HCT116 (cell line): ENCODE measurements at places on chromosomes 2 and 18. TPM values are rescaled to one million over a fixed set of nuclear protein-coding genes. Genes with fewer than 3 reads are reported as not detected.

The PTGR3 gene
- 25.3 TPM for total RNA-seq

DNA sequence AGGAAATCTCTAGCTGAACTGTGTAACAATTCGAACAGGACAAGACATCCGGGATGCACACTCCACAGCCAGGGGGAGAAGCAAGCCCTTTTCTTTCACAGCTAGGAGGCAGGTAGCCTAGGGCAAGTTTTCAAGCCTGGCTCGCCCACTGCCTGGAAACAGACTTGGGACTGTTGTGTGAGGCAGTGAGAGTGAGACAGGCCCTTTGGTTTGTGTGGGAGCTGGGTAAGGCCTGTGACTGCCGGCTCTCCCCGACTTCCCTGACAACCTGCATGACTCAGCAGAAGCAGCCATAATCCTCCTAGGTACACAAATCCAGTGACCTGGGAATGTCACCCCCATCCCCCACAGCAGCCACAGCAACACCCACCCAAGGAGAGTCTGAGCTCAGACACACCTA, 179.7 kb downstream of the WDPCP start:
- H3K36me3 ChIP-seq = no peaks in the 10 kb centered on the region
- no peak overlapping the region; the same call in 1 of the 2 replicates for H3K27ac ChIP-seq
- no peak overlapping the region for H3K4me3 ChIP-seq
- no peaks in the 10 kb centered on the region for H3K27me3 ChIP-seq
- H3K4me1 ChIP-seq = peaks cover 11% of the 10 kb centered on the region

- no peak overlapping the region for H3K4me3 ChIP-seq
- no peaks in the 10 kb centered on the region for H3K4me1 ChIP-seq
- no peak overlapping the region for H3K27ac ChIP-seq
- H3K36me3 ChIP-seq = no peaks in the 10 kb centered on the region
Measured at GRCh38 chr2:224764565-224765236, 48.5 kb upstream of the CCDC195 start.

DNA sequence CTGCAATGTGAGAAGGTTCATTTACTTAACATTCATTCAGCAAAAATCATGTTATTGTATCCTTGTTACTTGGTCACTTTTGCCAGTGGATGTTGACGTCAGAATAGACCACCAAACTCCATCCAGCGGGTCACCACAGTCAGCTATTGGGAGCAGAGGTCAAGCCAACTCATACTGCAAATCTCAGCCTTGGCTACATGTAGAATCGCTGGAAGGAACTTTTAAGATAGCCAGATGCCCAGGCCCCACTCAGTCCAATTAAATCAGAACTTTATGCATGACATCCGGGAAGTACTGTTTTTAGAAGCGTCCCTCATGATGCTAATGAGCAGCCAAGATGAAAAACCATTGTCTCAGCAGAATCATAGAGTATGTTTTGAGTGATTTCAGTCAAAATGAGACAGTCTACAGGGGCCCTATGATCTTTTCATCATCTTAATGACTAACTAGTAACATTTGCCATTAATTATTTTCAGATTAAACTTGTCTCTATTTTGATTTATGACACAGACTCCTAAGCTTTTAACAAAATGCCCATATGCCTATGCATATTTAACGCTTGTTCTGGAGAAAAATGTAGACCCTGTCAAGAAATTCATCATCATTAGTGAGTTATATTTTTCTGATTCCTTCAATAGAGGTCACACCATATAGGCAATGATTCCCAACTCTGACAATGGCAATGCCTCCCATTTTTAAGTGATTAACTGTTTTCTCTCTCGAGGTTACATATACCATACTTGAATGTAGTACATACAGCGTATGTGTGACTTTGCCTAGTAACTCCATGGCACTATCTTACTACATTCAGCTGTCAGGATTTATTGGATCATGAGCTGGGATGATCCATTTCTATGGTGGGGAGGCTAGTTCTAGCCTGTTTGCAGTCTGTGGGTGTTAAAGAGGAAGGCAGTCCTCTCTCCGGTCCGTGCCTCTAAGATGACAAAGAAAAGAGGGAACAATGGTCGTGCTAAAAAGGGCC, 63.7 kb upstream of the CCBE1 start:
- no peak overlapping the region for H3K27ac ChIP-seq
- H3K4me1 ChIP-seq = no peaks in the 10 kb centered on the region
- DNase-seq = no peak
- H3K4me3 ChIP-seq = no peak overlapping the region
- H3K36me3 ChIP-seq = no peaks in the 10 kb centered on the region
- H3K27me3 ChIP-seq = no peaks in the 10 kb centered on the region

DNA sequence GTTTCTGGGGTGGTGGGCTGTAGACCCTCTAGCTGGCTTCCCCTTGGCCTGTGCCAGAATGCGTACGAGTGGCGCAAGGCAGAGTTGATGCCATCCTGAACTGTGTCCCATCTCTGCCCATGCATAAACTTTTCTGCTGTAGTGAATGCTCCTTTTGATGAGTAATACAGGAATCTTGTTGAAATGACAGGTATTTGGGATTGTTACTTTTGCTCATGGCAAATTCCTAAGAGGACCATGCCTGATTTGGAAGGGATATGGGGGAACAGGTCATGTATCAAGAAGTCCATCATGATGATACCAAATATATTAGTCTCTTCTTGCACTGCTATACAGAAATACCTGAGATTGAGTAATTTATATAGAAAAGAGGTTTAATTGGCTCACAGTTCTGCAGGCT, 648.0 kb downstream of the SLC4A3 start:
- no peaks in the 10 kb centered on the region for H3K27me3 ChIP-seq
- H3K4me3 ChIP-seq = no peak overlapping the region
- H3K36me3 ChIP-seq = no peaks in the 10 kb centered on the region
- no peaks in the 10 kb centered on the region; the same call in 1 of the 2 replicates for H3K4me1 ChIP-seq
- H3K27ac ChIP-seq = no peak overlapping the region

The ITSN2 gene
- total RNA-seq = 26.5 TPM

The KLHL29 gene
- total RNA-seq = 16.7 TPM

The RAB6D gene
- 0.17 TPM for total RNA-seq

- H3K27me3 ChIP-seq = no peaks in the 10 kb centered on the region
- DNase-seq = peak; percentile 75
- no peaks in the 10 kb centered on the region for H3K36me3 ChIP-seq
- peak overlapping the region; percentile 33; the same call in 1 of the 2 replicates for H3K27ac ChIP-seq
Measured at GRCh38 chr2:71784734-71785511, 331.6 kb downstream of the DYSF start.

GRCh38 chr2:55102056-55102812, 52.0 kb upstream of the RTN4 start:
- no peaks in the 10 kb centered on the region for H3K27me3 ChIP-seq
- no peak overlapping the region for H3K4me3 ChIP-seq
- no peak overlapping the region for H3K27ac ChIP-seq
- peaks cover 6% of the 10 kb centered on the region for H3K4me1 ChIP-seq
- no peaks in the 10 kb centered on the region for H3K36me3 ChIP-seq

DNA sequence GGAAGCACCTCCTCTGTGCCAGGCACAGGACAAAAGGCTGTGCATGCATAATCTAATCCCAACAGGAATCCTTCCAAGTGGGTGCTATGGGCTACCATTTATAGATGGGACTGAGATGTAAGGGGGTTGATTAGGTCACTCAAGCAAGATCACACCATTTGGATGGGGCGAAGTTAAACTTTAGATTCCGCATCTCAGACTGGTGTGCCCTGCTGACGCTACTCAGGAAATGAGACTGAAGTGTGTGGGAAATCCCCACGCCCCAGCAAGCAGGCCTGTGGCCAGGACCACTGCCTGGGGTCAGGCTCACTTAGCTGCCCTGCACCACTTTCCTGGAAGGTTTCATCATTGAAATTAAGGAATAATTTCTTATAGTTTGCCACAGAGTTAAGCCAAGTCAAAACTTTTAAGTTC, 70.5 kb upstream of the PPP1CB start:
- H3K36me3 ChIP-seq = no peaks in the 10 kb centered on the region
- no peak overlapping the region for H3K4me3 ChIP-seq
- peaks cover 12% of the 10 kb centered on the region for H3K4me1 ChIP-seq
- no peaks in the 10 kb centered on the region for H3K27me3 ChIP-seq
- H3K27ac ChIP-seq = no peak overlapping the region

The UGT1A10 gene
- not detected for total RNA-seq

The IL36B gene
- total RNA-seq = not detected

GRCh38 chr18:45083226-45083855, 402.7 kb downstream of the SETBP1 start:
- no peaks in the 10 kb centered on the region for H3K4me1 ChIP-seq
- no peak overlapping the region for H3K27ac ChIP-seq
- DNase-seq = no peak
- no peak overlapping the region for H3K4me3 ChIP-seq
- H3K36me3 ChIP-seq = no peaks in the 10 kb centered on the region
- H3K27me3 ChIP-seq = no peaks in the 10 kb centered on the region

DNA sequence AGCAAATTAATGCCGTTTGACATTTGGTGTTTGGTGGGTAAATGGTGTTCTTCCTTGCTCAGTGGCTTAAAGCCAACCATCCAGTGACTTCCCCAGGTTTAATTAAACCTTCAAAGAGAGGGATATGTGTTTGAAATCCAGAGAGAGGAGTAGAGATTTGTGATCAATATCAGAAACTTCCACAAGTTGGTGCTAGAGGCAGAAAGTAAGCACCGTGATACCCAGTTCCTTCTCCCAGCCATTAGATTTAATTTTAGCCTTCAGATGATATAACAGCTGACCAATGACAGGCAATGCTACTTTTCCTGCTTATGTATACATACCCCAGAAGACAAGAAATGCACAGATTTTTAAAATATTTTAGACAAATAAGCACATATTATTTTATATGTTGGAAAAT, 398.5 kb downstream of the CDH2 start:
- H3K4me3 ChIP-seq = no peak overlapping the region
- DNase-seq = no peak
- no peak overlapping the region for H3K27ac ChIP-seq

DNA sequence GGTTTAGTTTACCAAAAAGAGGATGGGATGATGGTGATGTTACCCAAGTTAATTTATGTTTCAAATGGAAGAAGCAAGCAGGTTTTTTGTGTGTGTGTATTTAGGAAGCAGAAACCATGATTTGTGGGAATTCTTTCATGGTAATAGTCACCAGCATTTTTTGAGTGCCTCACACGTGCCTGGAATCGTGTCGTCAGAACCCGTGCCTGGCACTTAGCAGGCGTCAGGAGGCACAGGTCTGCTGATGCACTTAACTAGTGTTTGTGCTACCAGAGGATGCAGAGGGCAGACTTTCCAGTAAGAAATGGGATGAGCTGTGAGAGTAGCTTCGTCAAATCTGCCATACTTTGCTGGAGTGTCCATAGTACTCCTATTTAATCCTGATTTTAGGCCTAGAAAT, 41.1 kb downstream of the LYPD6 start:
- DNase-seq = no peak
- H3K4me1 ChIP-seq = peaks cover 3% of the 10 kb centered on the region
- H3K36me3 ChIP-seq = no peaks in the 10 kb centered on the region
- H3K27me3 ChIP-seq = peaks cover 4% of the 10 kb centered on the region; the same call in 1 of the 2 replicates
- no peak overlapping the region for H3K4me3 ChIP-seq
- H3K27ac ChIP-seq = no peak overlapping the region

- no peaks in the 10 kb centered on the region for H3K4me1 ChIP-seq
- DNase-seq = no peak
- H3K27me3 ChIP-seq = peaks cover 27% of the 10 kb centered on the region
- H3K36me3 ChIP-seq = no peaks in the 10 kb centered on the region
- H3K27ac ChIP-seq = no peak overlapping the region
Measured at GRCh38 chr2:216294305-216294704, 78.0 kb downstream of the MARCHF4 start.

DNA sequence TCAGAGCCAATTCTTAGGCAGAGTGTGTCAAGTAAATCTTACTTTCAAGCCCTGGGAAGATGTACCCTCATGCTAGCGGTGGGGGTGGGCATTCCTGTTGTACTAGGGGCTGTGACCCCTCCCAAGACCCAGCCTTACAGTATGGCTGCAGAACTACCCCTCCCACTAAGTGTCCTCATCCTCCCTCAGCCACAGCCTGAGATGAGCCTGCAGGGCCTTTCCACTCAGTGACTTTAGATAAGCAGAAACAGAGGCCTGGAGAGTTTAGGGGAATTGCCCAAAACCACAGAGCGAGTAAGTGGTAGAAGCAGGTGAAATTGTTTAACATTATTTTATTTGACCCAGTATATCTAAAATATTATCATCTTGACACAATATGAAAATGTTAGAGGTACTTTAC, 36.6 kb downstream of the TTC32 start:
- H3K36me3 ChIP-seq = no peaks in the 10 kb centered on the region
- H3K4me3 ChIP-seq = no peak overlapping the region
- no peak for DNase-seq
- no peaks in the 10 kb centered on the region for H3K4me1 ChIP-seq
- H3K27me3 ChIP-seq = no peaks in the 10 kb centered on the region
- H3K27ac ChIP-seq = no peak overlapping the region

GRCh38 chr2:241393524-241394196, 37.6 kb downstream of the FARP2 start:
- H3K4me3 ChIP-seq = no peak overlapping the region
- no peaks in the 10 kb centered on the region for H3K4me1 ChIP-seq
- no peaks in the 10 kb centered on the region for H3K27me3 ChIP-seq
- DNase-seq = no peak

DNA sequence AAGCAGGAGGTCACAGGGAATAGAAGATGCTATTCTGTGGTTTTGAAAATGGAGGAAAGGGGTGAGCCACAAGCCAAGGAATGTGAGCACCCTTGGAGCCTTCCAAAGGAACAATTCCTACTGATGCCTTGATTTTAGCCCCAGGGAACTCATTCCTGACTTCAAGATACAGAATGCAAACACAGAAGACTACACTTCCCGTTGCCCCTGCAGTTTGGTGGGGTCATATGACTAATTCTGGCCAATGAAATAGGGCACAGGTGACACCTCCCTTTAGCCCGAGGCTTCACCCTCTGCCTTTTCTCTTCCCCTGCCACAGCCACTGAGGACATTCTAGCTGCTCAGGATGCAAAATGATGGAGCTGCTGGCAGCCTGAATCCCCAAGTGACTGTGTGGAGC, 126.1 kb downstream of the INHBB start:
- H3K36me3 ChIP-seq = no peaks in the 10 kb centered on the region
- no peak for DNase-seq
- H3K4me3 ChIP-seq = no peak overlapping the region
- H3K4me1 ChIP-seq = no peaks in the 10 kb centered on the region

- no peaks in the 10 kb centered on the region for H3K4me1 ChIP-seq
- H3K27ac ChIP-seq = no peak overlapping the region
- no peak overlapping the region for H3K4me3 ChIP-seq
- DNase-seq = no peak
- H3K36me3 ChIP-seq = no peaks in the 10 kb centered on the region
Measured at GRCh38 chr2:144495227-144496091, 24.5 kb downstream of the ZEB2 start.

DNA sequence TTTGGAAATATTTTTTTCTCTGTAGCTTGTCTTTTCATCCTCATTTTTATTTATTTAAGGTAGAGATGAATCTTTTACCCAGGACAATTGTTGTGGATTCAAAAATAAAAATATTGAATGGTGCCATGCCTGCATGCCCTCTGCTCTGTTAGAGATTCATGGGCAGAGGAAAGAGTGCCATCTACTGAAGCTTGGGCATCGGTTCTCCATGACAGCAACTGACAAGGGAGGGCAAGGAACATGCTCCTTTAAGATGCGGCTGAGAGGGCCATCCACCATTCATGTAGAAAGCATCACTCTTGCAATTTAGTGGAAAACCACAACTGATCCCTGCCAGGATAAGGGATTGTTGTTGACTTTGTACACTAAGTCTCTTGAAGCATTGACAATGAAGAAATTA, 79.9 kb downstream of the PARD3B start:
- no peak overlapping the region for H3K4me3 ChIP-seq
- no peak for DNase-seq
- no peaks in the 10 kb centered on the region for H3K27me3 ChIP-seq
- H3K27ac ChIP-seq = no peak overlapping the region

GRCh38 chr2:237859533-237860272, at the start of gene RAMP1:
Gene RAMP1, plus strand, starts transcription at chr2:237859623. Its CDS starts 53 bp downstream, at chr2:237859676.
- H3K27me3 ChIP-seq = no peaks in the 10 kb centered on the region
- H3K27ac ChIP-seq = peak within 1 kb of the TSS; percentile 90
- H3K4me3 ChIP-seq = peak within 1 kb of the TSS; percentile 53
- no peaks in the 10 kb centered on the region for H3K36me3 ChIP-seq

The PDCD1 gene
- 0.22 TPM for total RNA-seq

The FOXD4L1 gene
- 0.64 TPM for total RNA-seq

The AFF3 gene
- 0.61 TPM for total RNA-seq

The REG1B gene
- 4.2 TPM for total RNA-seq
